ENCODE measurements at places on chromosomes 7 and 10. TPM values are rescaled to one million over a fixed set of nuclear protein-coding genes. Genes with fewer than 3 reads are reported as not detected.

EFCAB10 gene
- not detected for total RNA-seq

MCM10 gene
- total RNA-seq, result 0.98 TPM

ZYX gene
- 86.2 TPM for total RNA-seq

GRCh38 chr10:11489591-11489990 lies 121.9 kb downstream of the USP6NL start:
- no peak for DNase-seq

GRCh38 chr10:11156480-11156879 lies 138.8 kb downstream of the CELF2 start:
- DNase-seq, result no peak

GRCh38 chr10:5971886-5972285 lies 5.5 kb downstream of the IL15RA start:
- peak; percentile 12 for DNase-seq

DNA sequence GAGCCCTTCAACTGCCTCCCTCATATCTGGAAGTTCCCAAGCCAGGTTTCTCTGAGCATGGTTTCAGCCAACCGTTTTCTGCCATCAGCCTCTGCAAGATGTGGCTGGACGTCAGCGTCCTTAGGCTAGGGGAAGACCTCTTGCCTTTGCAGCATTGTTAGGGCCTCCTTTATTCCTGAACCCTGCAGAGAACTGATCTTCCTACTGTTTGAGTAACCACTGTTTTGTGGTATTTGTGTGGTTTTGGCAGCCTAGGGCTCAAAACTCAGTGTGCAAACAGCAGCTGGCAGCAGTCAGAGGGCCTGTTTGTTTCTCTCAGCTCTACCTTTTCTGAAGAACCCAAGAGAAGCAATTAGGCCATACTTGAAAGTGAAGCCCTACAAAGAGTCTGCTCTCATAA lies 83.4 kb upstream of the SEMA3E start:
- no peak for DNase-seq

TMEM196 gene
- not detected for total RNA-seq

LEP gene
- 7.4 TPM for total RNA-seq

GRCh38 chr7:142642316-142642715 lies 107.0 kb upstream of the PRSS1 start:
- no peak for DNase-seq

DNA sequence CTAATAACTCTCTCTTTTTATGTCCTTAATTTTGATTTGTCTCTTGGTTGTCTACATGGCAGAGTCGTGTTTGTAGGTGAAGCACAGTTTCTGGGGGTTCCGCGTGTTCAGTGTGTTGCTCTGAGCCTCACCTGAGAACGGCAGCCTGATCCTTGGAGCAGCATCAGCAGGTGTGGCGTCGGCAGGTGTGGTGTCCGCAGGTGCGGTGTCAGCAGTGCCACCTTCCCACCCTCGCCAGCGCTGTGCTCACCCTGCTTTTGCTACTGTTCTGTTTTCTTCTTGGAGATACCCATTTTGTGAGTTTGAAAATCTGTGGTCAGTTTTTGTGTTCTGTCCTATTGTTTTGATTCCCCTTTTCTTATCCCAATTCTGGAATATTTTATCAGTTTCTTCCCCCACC lies 406.6 kb downstream of the GLRX3 start:
- no peak for DNase-seq

GRCh38 chr10:9012312-9012711 lies 957.8 kb downstream of the GATA3 start:
- no peak for DNase-seq

DNA sequence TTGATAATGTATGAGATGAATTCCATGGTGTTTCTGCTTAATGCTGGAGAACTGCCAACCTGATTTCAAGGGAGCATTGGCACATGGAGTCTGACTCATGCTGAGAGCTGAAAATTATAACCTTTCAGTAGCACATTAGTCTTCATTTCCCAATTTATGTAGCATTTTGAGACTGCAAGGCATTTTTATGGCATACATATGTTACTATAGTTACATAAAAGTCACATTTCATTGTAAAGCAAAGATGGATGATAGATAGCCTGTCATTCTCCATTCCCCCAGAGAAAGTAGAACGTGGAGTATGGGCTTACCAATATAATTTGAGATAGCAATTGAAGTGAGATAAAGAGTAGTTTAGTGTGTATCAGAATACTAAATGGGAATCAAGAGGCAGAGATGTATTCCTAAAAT lies 103.1 kb downstream of the SLC16A9 start:
- DNase-seq, result no peak

DNA sequence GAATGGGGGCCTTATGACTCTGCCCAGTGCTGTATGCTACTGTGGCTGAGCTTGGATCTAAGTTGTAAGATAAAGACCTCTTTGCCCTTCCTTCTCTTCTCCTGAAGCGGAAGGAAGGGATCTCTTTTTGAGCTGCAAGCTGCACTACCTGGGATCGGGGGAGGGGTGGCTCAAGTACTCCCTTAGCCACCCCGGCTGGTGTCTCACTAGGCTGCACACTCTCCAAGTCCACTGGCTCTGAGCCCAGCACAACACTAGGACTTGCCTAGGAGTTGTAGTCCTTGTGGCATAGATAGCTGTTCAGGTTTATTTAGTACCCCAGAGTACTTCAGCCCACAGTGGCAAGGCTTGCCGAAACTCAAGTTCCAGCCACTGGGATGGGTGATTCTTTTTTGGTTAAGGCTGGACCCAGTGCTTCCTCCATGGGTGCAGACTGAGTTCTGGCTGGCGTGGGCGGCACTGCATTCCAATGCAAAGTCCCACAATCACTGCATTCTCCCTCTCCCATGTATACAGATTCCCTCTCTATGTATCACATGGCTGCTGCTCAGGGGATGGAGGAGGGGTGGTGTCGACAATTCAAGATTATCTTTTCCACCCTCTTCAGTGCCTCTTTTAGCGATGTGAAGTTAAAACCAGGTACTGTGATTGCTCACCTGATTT lies 76.2 kb upstream of the SLC25A13 start:
- no peak for DNase-seq

- no peak for DNase-seq
These were observed 5.4 kb downstream of the PRKCQ start for GRCh38 chr10:6574664-6575176.

AKR1C8 gene
- total RNA-seq, result not detected
